ENCODE measurements at places on chromosomes 6 and 20. TPM values are rescaled to one million over a fixed set of nuclear protein-coding genes. Genes with fewer than 3 reads are reported as not detected.

Gene MTFR2
- polyA plus RNA-seq: not detected

Gene TINAG
- not detected for polyA plus RNA-seq

DNA sequence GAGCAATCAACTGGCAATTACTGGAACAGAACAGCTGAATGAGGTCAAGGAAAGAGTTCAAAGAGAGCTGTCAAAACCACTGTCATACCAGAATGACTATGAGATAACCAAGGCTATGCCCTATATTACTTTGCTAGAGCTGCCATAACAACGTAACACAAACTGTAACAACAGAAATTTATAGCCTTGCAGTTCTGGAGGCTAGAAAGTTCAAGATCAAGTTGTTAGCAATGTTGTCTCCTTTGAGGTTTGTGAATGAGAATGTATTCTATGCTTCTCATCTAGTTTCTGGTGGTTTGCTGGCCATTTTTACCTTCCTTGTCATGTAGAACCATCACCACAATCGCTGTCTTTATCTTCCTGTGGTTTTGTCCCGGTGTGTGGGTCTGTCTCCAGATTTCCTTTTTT is 1323.0 kb upstream of the GJE1 start:
- H3K27me3 ChIP-seq: peaks cover 4% of the 10 kb centered on the region
- no peak overlapping the region for H3K4me3 ChIP-seq
- peak; percentile 29 for DNase-seq
- no peak overlapping the region for H3K27ac ChIP-seq
- H3K4me1 ChIP-seq: peaks cover 6% of the 10 kb centered on the region

DNA sequence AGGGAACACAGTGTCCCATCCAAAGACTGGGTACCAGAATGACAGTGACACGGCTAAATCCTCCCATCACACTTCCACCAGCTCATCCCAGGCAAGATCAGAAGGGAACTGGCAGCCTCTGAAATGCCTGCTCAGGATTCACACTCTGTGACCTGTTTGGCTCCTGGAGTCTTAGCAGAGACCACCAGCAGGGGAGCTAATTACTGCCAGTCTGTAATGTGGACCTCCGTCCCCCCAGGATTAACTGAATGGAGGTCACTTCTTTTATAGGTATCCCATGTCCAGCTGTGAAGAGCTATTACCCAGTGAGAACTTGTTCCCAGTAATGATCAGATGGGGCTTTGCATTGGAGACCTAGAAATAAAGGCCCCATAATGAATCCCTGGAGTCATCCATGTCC is 45.2 kb downstream of the DEFB114 start:
- H3K4me3 ChIP-seq: no peak overlapping the region
- no peaks in the 10 kb centered on the region for H3K27me3 ChIP-seq
- H3K4me1 ChIP-seq: no peaks in the 10 kb centered on the region
- no peaks in the 10 kb centered on the region for H3K36me3 ChIP-seq

GRCh38 chr6:22146931-22147701 is 149.7 kb downstream of the PRL start:
- DNase-seq: no peak
- H3K27ac ChIP-seq: no peak overlapping the region
- H3K4me1 ChIP-seq: peaks cover 13% of the 10 kb centered on the region
- H3K36me3 ChIP-seq: no peaks in the 10 kb centered on the region

DNA sequence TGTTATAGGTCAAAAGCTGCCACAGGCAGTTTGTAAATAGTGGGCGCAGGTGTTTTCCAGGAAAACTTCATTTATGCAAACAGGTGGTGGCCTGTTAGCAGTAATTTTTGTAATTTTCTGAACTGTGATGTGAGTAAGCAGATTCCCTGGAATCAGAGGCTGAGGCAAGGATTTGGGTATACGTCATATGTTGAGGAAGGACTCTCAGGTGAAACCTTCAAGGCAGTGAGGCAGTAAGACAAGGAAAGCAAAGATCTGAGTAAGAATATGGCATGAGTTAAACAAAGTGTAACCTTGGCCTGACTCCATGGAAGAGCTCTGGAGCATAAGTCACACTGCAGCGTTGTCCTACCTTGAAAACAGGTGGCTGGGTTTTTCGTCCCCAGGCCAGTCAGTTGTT is 291.1 kb upstream of the BTBD3 start:
- no peaks in the 10 kb centered on the region for H3K27me3 ChIP-seq
- no peaks in the 10 kb centered on the region for H3K36me3 ChIP-seq
- no peaks in the 10 kb centered on the region for H3K4me1 ChIP-seq
- no peak overlapping the region for H3K27ac ChIP-seq
- no peak for DNase-seq

- no peak overlapping the region for H3K27ac ChIP-seq
- H3K27me3 ChIP-seq: no peaks in the 10 kb centered on the region
- no peaks in the 10 kb centered on the region for H3K4me1 ChIP-seq
- DNase-seq: no peak
Measured at GRCh38 chr6:96394727-96395126, 126.9 kb upstream of the UFL1 start.

DNA sequence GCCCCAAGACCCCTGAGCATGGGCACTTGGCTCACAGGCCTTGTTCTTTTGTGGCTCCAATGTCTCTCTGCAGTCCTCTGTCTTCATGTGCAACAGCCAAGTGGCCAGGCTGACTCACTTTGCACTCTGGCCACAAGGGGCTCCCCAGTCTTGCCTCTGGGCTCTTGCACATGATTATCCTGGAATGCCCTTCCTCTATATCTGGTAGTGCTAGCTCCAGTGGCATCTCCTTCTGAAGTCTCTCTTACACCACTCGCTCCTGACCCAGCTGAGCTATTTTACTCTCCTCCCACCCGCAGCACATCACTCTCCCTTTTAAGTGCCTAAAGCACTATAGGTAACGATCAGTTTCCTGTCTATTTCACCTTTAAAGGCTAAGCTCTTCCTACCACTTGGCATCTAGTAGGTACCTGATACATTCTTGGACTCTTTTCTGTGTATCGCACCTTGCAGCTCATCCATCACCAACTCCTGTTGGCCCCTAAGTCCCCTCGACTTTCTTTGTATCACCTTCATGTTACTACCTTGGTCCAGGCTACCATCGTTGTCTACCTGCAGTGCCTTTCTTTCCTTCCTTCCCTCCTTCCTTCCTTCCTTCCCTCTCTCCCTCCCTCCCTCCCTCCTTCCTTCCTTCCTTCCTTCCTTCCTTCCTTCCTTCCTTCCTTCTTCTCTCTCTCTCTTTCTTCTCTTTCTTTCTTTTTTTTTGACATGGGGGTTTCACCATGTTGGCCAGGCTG is 211.9 kb upstream of the RNF24 start:
- peaks cover 7% of the 10 kb centered on the region for H3K4me1 ChIP-seq
- no peak overlapping the region for H3K27ac ChIP-seq
- no peak overlapping the region for H3K4me3 ChIP-seq
- peaks cover 3% of the 10 kb centered on the region for H3K27me3 ChIP-seq
- H3K36me3 ChIP-seq: no peaks in the 10 kb centered on the region
- no peak for DNase-seq

DNA sequence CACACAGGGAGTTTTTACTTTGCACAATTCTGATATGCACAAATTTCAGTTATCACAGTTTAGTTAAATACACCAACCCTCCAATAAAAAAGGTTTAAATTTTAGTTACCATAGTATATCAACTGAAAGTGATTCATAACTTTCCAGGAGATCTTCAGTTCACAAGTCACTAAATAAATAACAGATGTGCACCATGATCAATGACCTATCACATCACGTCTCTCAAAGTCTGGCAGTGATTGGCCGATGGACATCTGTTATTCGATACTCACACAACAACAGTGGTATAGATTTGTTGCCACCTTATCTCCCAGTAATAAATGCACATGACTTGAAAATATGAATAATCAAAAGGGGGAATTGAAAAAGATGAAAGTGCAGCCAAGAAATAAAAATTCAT is 66.8 kb upstream of the PTCHD4 start:
- H3K4me3 ChIP-seq: no peak overlapping the region
- H3K27ac ChIP-seq: no peak overlapping the region
- H3K4me1 ChIP-seq: no peaks in the 10 kb centered on the region

- peaks cover 8% of the 10 kb centered on the region for H3K27me3 ChIP-seq
- no peak for DNase-seq
- H3K4me3 ChIP-seq: no peak overlapping the region
- no peak overlapping the region for H3K27ac ChIP-seq
- H3K4me1 ChIP-seq: no peaks in the 10 kb centered on the region
Measured at GRCh38 chr6:137692806-137693205, 174.3 kb upstream of the TNFAIP3 start.

DNA sequence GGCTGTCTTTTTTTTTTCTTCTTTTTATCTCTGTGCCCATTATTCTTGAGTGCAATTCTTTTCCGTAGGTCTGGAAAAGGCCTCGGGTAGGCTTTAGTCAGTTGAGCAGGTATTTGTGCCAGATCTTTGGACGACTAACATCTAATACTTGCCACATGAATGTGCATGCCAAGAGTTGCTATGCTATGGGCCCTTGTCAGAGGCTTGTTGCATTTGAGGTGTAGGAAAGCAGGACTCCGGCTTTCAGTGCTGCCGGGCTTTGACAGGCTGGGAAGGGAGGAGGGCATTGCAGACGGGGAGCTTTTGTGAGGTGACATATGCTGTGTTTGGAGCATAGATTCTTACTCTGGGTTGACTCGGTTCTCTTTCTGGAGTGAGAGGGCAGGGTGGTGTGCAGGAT is 10.2 kb downstream of the LRRC1 start:
- H3K27me3 ChIP-seq: peaks cover 3% of the 10 kb centered on the region
- H3K4me3 ChIP-seq: no peak overlapping the region
- no peaks in the 10 kb centered on the region for H3K4me1 ChIP-seq

DNA sequence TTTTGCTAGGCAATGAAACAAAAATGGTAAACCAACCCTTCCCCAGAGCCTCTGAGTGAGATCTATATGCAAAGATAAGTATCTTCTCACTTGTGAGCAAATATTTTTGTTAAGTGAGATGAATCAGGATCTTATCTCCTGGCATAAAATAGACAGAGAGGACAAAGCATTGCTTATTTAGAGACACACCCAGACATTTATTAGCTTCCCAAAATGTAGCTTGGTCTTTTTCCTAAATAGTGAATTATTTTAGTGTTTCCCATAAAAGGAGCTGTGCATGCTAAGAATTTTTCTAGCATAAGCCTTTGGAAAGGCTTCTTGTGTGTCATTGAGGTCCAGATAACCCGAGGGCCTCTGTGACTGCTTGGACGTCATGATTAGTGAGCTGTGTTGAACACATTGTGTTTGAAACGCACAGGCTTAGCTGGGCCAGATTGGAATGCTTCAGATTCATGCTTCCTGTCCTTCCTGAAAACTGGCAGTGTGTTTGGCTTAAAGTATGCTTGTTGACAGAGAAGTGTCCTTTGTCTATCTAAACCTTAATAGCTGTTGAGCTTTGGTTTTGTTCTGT is 16.5 kb downstream of the MTHFD1L start:
- H3K4me1 ChIP-seq: no peaks in the 10 kb centered on the region
- no peak overlapping the region for H3K27ac ChIP-seq

GRCh38 chr6:106383573-106383972 is 23.1 kb downstream of the CRYBG1 start:
- no peak for DNase-seq
- no peak overlapping the region for H3K4me3 ChIP-seq
- H3K27ac ChIP-seq: no peak overlapping the region

GRCh38 chr6:65979120-65979519 is 272.1 kb upstream of the EYS start:
- H3K4me3 ChIP-seq: no peak overlapping the region
- H3K36me3 ChIP-seq: no peaks in the 10 kb centered on the region
- H3K27ac ChIP-seq: no peak overlapping the region
- no peak for DNase-seq
- no peaks in the 10 kb centered on the region for H3K4me1 ChIP-seq
- H3K27me3 ChIP-seq: no peaks in the 10 kb centered on the region

DNA sequence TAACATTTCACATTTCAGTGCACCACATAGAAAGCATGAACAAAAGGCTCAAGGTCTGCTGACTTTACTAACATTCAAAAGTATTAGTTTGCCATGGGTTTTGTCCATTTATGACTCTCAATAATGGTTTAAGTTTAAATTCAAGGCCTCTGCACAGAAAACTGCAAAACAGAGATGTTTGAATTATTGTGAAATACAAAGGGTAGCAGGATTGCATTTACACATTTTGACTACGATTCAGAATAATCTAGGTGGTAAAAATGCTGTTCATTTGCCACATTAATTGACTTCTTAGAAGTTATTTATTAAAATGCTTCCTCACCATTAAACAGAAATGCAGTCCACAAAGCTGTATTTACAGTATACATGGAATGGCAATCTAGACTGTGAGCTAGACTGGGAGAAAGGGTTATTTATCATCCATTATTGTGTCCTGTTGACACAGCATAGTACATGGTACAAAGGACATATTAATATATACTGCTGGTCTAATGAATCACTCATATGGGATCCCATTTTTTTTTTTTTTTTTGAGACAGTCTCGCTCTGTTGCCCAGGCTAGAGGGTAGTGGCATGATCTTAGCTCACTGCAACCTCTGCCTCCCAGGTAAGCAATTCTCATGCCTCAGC is 18.0 kb downstream of the USP49 start:
- DNase-seq: no peak
- peaks cover 1% of the 10 kb centered on the region for H3K4me1 ChIP-seq
- H3K27me3 ChIP-seq: no peaks in the 10 kb centered on the region

GRCh38 chr20:44053046-44053445 is 133.9 kb downstream of the JPH2 start:
- H3K4me1 ChIP-seq: no peaks in the 10 kb centered on the region
- H3K27ac ChIP-seq: no peak overlapping the region
- H3K4me3 ChIP-seq: no peak overlapping the region
- no peaks in the 10 kb centered on the region for H3K36me3 ChIP-seq

DNA sequence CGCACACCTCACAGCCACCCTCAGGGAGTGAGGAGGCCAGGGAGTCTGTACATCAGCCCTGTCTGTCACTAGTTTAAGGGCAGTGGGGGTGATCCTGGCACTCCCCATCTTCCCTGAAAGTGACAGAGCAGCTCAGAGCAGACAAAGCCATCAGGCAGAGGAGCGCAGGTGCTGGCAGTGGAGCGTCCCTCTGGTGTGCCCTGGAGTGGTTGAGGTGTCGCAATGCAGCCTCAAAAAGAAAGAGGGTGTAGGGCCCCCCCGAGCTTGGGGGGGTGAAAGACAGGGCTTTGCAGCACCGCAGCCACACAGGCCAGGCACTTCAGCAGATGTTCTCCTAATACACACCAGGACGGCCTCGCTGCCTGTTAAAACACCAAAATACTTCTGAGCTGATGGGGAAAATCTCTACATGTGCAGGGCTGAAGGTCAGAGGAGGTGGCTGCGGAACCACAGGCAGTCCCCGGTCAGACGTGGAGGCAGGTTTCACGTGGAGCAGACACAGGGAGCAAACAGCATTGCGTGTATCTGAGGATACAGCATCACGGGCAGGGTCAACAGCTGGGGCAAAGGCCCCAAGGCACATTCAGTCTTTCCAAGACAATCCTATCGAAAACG is 69.5 kb downstream of the PREX1 start:
- peak; percentile 83 for DNase-seq
- H3K27me3 ChIP-seq: peaks cover 6% of the 10 kb centered on the region
- peaks cover 23% of the 10 kb centered on the region for H3K36me3 ChIP-seq
- peaks cover 99% of the 10 kb centered on the region for H3K4me1 ChIP-seq
- peak overlapping the region; percentile 99 for H3K27ac ChIP-seq

DNA sequence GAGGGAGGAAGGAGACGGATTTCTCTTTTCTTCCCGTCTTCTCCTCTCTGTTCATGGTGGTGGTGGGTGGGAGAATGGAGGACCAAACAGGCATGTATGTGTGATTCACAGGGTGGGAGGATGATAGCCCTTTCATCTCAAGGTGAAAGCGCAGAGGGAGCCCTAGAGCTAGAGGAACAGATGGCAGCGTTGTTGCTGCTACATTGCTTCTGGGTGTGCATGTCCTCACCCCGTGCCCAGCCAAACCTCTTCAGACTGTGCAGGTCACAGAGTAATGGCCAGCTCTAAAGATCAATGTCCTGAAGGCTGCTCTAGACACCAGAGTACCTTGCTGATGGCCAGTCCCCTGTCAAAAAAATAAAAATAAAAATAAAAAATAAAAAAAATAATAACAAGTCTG is 301.8 kb downstream of the TBC1D7 start:
- H3K4me1 ChIP-seq: no peaks in the 10 kb centered on the region
- H3K27me3 ChIP-seq: no peaks in the 10 kb centered on the region
- H3K27ac ChIP-seq: no peak overlapping the region
- H3K4me3 ChIP-seq: no peak overlapping the region

Measured in immature natural killer cell (primary cell).